ENCODE measurements at places on chromosomes 12 and 14. TPM values are rescaled to one million over a fixed set of nuclear protein-coding genes. Genes with fewer than 3 reads are reported as not detected.

The DBX2 gene
- not detected for total RNA-seq

The CLEC14A gene
- 259 TPM for total RNA-seq

The WIF1 gene
- total RNA-seq = not detected

The APOF gene
- not detected for total RNA-seq

The GNB3 gene
- total RNA-seq = 3.1 TPM
